ENCODE measurements at places on chromosomes 7 and 10. TPM values are rescaled to one million over a fixed set of nuclear protein-coding genes. Genes with fewer than 3 reads are reported as not detected.

GRCh38 chr10:119652361-119652730 lies 1.2 kb downstream of the BAG3 start:
- H3K4me1 ChIP-seq, result no peaks in the 10 kb centered on the region
- no peak overlapping the region for H3K27ac ChIP-seq
- no peaks in the 10 kb centered on the region for H3K36me3 ChIP-seq
- H3K4me3 ChIP-seq, result peak overlapping the region; percentile 74
- DNase-seq, result no peak

The CLEC2L gene
- 1.9 TPM for polyA plus RNA-seq

The GPR85 gene
- 0.06 TPM for polyA plus RNA-seq

- no peaks in the 10 kb centered on the region for H3K36me3 ChIP-seq
- DNase-seq, result no peak
- H3K27ac ChIP-seq, result no peak overlapping the region
These were observed 30.0 kb downstream of the ABLIM1 start for GRCh38 chr10:114628106-114628505.

GRCh38 chr7:20395511-20395910 lies 64.8 kb downstream of the ITGB8 start:
- no peak overlapping the region for H3K27ac ChIP-seq
- no peaks in the 10 kb centered on the region for H3K27me3 ChIP-seq
- no peaks in the 10 kb centered on the region for H3K4me1 ChIP-seq

DNA sequence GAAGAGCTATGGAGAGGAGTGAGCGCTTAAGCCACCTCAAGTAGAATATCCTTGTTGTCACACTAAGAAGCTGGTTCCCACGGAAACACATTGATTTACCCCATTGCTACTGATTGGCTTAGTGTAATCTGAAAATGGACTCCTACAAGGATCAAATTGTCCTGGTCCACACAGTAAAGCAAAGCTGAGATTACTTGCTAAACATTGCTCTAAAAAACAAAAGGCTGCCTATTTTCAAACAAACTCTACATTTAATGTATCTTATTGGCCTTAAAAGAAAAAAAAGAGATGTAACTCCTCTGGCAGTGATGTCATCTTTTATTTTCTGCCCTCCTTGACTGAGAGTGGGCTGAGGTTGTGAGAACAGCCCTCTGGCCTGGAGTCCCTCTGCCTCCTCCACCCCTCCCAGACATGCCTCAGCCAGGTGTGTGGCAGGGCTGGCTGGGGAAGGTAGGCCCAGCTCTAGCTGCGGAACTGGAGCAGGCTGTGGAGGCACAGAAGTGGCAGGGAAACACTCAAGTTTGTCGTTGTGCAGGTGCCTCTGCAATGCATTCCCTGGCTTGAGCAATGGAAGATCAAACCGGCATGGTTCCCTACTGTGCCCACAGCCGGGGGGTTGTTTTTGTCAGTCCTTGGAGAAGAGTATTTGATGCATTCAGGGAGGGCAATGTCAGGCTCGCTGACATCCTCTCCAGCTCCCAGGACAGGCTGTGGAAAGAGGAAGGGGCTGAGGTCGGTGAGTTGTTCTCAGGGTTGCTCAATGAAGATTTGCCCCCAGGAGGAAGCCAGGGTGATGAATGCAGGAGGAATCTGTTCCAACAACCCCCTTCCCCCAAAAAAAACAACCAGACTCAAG lies 9.1 kb downstream of the KLF6 start:
- peaks cover 4% of the 10 kb centered on the region for H3K4me1 ChIP-seq
- H3K4me3 ChIP-seq, result no peak overlapping the region
- H3K27me3 ChIP-seq, result no peaks in the 10 kb centered on the region

The TAS2R5 gene
- polyA plus RNA-seq, result 6.2 TPM

DNA sequence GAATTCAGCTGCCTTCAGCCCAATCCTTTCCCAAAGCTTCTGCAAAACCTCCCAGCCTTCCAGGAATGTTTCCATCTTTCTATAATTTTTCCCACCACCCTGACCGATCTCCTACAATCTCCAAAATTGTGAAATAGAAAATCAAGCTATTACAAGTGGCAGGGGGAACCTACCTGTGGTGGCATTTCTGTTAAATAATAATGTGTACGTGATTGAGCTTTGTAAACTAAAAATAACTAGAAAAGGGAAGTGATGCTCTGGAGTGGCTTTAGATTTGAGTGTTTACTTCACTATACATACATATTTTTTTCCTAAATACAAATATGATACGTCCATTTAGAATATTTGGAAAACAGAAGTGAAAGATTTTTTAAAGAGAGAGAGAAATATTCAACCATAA lies 593.6 kb downstream of the GRM8 start:
- no peak overlapping the region for H3K4me3 ChIP-seq
- H3K27me3 ChIP-seq, result no peaks in the 10 kb centered on the region
- no peak overlapping the region for H3K27ac ChIP-seq
- H3K36me3 ChIP-seq, result no peaks in the 10 kb centered on the region
- no peak for DNase-seq
- peaks cover 4% of the 10 kb centered on the region for H3K4me1 ChIP-seq

The NXPH1 gene
- 0.14 TPM for polyA plus RNA-seq

GRCh38 chr10:105535478-105535877 lies 894.4 kb downstream of the SORCS3 start:
- peaks cover 1% of the 10 kb centered on the region for H3K4me1 ChIP-seq
- no peak for DNase-seq
- H3K27me3 ChIP-seq, result no peaks in the 10 kb centered on the region
- H3K27ac ChIP-seq, result no peak overlapping the region
- H3K36me3 ChIP-seq, result no peaks in the 10 kb centered on the region

DNA sequence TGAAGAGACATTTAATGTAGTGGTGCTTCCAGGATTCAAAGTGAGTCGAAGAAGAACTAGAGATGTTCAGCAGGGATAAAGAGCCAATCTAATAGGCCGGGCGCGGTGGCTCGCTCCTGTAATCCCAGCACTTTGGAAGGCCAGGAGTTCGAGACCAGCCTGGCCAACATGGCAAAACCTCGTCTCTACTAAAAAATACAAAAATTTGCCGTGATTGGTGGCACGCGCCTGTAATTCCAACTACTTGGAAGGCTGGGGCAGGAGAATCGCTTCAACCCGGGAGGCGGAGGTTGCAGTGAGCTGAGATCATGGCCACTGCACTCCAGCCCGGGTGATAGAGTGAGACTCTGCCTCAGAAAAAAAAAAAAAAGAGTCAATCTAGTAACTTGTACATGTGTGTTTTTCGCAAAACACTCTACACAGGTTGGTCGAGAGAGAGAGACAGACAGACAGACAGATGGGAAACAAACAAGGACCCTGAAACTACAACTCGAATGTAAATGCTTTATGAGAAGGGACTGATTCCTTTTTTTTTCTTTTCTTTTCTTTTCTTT lies 775 bp downstream of the ABCB8 start:
- DNase-seq, result no peak
- no peaks in the 10 kb centered on the region for H3K27me3 ChIP-seq
- H3K4me3 ChIP-seq, result peak overlapping the region; percentile 97
- no peaks in the 10 kb centered on the region for H3K36me3 ChIP-seq

DNA sequence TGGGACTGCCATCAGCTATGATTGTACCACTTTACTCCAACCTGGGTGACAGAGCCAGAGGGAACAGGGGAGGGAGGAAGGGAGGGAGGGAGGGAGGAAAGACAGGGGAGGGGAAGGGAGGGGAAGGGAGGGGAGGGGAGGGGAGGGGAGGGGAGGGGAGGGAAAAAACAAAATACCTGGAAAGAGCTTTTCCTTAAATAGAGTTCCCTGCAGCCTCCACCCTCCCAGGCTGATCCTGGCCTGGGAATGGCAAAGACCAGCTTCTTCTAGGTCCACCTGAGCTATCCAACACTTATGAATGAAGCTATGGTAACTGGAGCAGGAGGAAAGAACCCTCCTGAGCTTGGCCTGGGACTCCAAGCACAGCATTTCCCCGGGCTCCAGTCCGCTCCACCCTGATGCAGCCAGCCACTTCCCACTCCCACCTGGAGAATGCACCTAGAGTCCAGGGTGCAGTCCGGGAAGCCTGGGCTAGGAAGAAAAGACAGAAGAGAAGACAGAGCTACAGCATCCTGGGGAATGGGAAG lies 66.1 kb downstream of the GRID1 start:
- 0 out of 2 replicates have a peak, but pooled peaks cover 2% of the 10 kb centered on the region for H3K27me3 ChIP-seq
- H3K4me1 ChIP-seq, result no peaks in the 10 kb centered on the region
- no peak overlapping the region for H3K27ac ChIP-seq
- no peak for DNase-seq

DNA sequence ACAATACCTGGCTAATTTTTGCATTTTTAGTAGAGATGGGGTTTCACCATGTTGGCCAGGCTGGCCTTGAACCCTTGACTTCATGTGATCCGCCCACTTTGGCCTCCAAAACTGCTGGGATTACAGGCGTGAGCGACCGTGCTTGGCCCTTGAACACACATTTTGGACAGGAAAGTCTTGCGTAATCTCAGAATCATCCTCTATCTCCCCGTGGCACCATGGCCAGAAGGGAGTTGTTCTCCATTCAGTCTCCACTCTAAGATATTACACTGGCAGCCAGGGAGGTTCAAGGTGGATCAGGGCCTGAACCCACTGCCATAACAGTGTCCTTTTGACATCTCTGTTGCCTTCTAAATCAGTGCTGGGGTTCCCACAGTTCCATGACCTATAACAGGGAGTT lies 29.2 kb upstream of the GALNTL5 start:
- no peak overlapping the region for H3K4me3 ChIP-seq
- H3K27me3 ChIP-seq, result no peaks in the 10 kb centered on the region
- no peaks in the 10 kb centered on the region for H3K4me1 ChIP-seq
- no peak overlapping the region for H3K27ac ChIP-seq
- H3K36me3 ChIP-seq, result no peaks in the 10 kb centered on the region

DNA sequence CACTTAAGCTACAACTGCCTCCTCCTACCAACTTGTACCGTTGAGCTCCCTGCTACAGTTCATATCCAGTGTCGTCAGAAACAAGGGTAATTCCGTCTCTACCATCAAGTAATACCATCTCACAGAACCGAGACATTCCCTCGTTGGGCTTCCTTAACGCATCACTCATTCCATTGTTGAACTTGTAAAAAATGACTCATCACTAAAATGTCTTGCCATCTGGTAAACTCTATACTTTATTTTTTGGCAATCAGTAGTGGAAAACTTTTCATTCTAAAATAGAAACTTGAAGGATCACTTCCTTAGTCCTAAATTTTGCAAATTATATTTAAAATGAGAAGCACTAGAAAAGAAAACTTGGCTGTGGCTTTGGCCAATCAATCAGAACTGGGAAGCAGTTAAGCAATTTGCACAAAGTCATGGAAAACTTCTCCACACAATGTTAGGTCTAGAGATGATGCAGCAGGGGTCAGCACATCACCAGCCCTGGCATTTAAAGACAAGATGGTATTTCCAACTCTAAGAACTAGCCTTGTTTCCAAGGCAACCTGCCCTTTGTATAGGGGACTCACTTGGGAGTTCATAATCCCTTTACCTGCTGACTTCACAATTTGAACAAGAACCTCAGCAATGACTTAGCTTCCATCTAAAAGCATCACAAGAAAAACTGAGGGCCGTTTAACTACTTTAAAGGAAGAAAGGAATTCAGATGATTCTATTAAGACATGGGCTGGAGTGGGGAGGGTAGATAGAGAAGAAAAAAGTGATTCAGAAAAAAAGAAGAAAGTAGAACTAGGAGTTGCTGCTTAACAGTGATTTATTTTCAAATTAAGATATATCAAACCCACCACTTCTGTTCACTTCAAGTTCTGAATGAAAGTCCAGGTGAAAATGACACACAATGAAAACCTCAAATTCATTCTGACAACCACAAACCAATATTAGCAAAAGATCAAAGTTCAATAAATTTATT lies 288.1 kb downstream of the PARD3 start:
- H3K4me1 ChIP-seq, result peaks cover 22% of the 10 kb centered on the region
- peak overlapping the region; percentile 66 for H3K27ac ChIP-seq
- peak overlapping the region; percentile 31 for H3K4me3 ChIP-seq

DNA sequence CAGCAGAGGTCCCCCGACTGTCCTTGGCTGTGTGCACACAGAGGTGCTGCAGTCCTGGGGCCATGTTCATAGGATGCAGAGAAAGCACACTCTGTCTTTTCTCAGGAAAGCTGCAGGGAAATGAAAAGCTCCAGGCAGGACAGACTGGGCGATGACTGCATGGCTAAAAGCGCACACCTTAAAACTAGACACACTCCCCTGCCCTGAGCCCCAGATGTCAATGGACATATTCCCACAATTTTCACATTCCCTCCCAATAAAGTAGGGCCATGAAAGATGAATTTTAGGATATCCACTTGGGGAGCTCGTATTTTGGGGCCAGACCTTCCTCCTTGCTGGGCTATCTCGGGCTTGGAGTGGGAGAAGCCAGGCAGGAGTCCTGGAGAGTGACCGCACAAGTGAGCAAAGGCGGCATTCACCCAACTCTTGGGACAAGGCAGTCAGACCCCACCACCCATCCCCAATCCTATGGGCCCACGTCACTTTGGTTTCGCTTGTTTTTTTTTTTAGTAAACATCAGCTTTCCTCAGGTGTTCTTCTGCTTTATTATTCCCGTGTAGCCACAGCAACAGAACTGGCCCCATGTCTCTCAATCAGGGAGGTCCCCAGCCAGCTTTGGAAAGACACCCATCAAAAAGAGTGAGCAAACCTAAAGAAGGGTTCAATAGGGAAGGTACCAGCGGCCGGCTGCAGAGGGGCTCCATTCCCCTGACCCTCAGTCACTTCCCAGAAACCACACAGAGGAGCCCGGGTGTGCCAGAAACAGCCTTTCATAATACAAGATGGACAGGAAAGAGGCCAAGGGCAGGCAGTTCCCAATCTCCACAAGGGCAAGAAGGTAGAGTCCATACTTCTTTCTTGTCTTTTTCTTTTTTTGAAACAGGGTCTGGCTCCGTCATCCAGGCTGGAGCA lies 12.7 kb downstream of the GPRIN2 start:
- H3K4me1 ChIP-seq, result peaks cover 5% of the 10 kb centered on the region
- no peaks in the 10 kb centered on the region for H3K36me3 ChIP-seq

- H3K27ac ChIP-seq, result no peak overlapping the region
- H3K27me3 ChIP-seq, result no peaks in the 10 kb centered on the region
- H3K4me3 ChIP-seq, result no peak overlapping the region
- H3K36me3 ChIP-seq, result no peaks in the 10 kb centered on the region
- H3K4me1 ChIP-seq, result no peaks in the 10 kb centered on the region
These were observed 188.9 kb downstream of the BICC1 start for GRCh38 chr10:58701405-58702135.

The CALCR gene
- polyA plus RNA-seq, result 1.0 TPM

- H3K27me3 ChIP-seq, result no peaks in the 10 kb centered on the region
- H3K27ac ChIP-seq, result no peak overlapping the region
- no peaks in the 10 kb centered on the region for H3K4me1 ChIP-seq
- H3K4me3 ChIP-seq, result no peak overlapping the region
- no peaks in the 10 kb centered on the region for H3K36me3 ChIP-seq
These were observed 32.2 kb downstream of the MRPS33 start for GRCh38 chr7:140982508-140982907.

- no peaks in the 10 kb centered on the region for H3K27me3 ChIP-seq
- DNase-seq, result no peak
- H3K4me1 ChIP-seq, result peaks cover 5% of the 10 kb centered on the region
These were observed 417 bp downstream of the RFC2 start for GRCh38 chr7:74253835-74254128.

The AIMP2 gene
- polyA plus RNA-seq, result 99.0 TPM

- H3K4me1 ChIP-seq, result no peaks in the 10 kb centered on the region
- H3K4me3 ChIP-seq, result no peak overlapping the region
- H3K27ac ChIP-seq, result no peak overlapping the region
- H3K27me3 ChIP-seq, result no peaks in the 10 kb centered on the region
- peaks cover 4% of the 10 kb centered on the region for H3K36me3 ChIP-seq
These were observed 7.3 kb downstream of the PGAM2 start for GRCh38 chr7:44057849-44058758.

The RELN gene
- polyA plus RNA-seq, result 0.11 TPM

The ACSM6 gene
- polyA plus RNA-seq, result 0.30 TPM

The ATOH7 gene
- polyA plus RNA-seq, result 1.0 TPM

The NANOS1 gene
- 2.3 TPM for polyA plus RNA-seq
